Epithelial cell of esophagus (primary cell): ENCODE measurements at places on chromosomes 7 and 10.

DNA sequence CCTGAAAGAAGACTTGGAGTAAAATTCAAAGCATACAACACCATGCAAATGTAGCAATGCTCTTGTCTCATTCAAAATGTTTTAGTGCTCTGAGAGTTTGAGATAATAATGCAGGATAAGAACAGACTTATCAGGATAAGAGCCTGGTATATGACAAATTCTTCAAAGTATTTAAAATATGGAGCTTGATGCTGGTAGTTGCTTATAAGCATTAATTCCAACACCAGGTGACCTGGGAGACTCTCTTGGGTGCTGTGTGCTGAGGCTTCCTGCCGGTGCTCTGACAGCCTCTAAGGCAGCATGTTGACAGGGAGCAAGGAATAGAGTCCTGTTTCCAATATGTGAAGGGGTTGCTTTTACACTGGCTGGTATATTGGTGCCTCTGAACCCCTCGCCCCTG, 34.8 kb upstream of the SLC26A5 start:
- no peak for DNase-seq

GRCh38 chr10:86155054-86155921, 211.3 kb downstream of the GRID1 start:
- DNase-seq, result no peak

- DNase-seq, result no peak
These were observed 114.8 kb upstream of the DIP2C start for GRCh38 chr10:804191-804781.

- DNase-seq, result peak; percentile 28
These were observed 27.7 kb downstream of the PPP2R2D start for GRCh38 chr10:131928248-131929095.

- DNase-seq, result peak; percentile 61
These were observed 69.3 kb downstream of the AP3M1 start for GRCh38 chr10:74081192-74081803.

DNA sequence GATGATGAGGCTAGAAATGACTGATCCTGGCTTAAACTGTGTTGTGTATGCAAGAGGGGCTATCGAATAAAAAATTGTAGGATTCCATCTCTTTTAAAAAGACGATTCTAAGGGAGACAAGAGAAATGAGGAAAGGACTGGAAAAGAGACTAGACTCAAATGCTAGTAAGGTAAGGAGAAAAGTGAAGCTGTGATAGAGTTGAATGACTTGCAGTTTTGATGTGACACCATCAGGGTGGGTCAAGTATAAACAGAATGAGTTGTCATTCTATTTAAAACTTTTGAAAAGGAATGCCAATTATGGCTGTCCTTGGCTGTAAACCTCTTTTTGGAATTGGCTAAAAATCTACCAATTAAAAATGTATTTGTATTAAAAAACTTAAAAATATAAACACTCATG, 184.5 kb upstream of the PHF14 start:
- DNase-seq, result peak; percentile 3

- DNase-seq, result no peak
These were observed 733.2 kb downstream of the INHBA start for GRCh38 chr7:40969641-40970040.

DNA sequence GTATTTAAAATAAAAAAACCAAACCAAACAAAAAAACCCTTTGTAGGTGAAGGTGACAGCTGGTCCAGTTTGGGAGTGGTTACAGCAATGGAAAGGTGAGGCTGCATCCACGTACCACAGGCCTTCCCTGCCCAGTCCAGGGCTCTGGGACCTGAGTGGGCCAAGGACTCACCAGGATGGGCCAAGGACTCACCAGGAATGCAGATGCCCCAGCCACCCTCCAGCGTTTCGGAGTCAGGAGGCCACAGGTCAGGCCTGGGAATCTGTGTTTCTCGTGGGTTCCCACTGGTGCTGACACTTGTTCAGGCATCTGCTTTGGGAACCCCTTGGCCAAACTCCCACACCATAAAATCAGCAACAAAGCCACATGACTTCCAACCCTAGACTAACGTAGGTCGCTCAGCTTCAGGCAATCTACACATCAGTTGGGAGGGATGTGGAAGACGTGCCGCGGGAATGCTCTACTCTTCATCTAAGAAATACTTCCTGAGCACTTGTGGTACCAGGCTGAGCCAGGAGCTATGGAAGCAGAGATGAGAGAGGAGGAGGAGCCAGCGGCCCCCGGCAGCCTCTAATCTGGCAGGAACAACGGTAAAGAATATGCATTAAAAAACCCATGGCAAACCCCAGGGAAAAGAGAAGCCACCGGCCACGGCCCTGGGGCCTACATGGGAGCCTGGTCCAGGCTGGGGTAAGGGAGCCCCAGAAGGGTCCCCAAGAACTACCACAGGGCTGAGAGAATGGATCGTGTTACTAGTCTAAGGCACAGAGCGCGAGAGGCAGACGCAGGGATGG, 473.4 kb downstream of the PTPRN2 start:
- DNase-seq, result no peak

DNA sequence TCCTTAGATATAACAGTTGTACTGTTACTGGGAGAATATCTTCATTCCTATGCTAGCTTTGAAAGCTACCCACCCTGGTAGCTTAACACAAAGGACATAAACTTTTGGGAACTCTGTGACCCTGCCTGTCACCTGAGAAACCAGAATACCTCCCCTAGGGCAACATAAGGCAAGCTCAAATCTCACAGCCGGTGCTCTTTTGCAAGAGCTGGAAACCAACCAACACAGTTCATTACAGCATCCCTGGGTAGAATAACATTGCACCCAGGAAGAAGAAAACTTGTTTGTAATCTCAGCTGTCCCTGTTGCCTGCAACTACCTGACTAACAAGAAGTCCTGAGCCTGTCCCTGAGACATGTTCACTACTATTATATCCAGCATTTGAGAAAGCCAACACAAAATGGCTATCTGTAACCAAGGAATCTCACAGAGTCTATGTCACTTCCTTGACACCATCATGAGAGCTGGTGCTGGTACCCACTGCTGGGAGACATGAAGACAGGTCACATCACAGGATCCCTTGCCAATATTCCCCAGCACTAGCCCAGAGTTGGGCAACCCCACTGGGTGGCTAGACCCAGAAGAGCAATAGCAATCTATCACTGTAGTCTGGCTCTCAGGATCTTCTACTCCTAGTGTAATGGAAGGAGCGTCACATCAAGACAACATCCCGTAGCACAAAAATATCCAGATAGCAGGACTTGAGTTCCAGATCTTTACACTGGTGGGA, 31.3 kb downstream of the AKR1C3 start:
- peak; percentile 47 for DNase-seq

- DNase-seq, result no peak
These were observed 190.9 kb downstream of the VTI1A start for GRCh38 chr10:112637901-112638300.

DNA sequence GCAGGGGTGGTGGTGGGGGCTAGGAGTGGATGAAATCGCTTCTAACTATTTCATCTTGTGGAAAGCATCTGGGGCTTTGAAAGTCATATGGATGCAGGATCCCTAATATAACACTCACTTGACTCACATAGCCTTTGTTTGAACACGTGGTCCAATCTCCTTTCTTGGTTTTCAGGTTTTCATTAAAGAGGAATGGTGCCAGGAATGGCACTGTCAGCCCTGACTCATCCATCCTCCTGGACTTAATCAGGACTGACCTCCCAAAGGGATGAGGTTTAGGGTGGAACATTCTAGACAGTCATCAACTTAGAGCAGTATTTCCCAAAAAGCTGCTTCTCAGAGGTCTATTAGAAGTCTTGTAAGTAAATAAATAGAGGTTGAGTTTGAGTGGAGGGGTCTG, 162.0 kb upstream of the PLXNA4 start:
- DNase-seq, result peak; percentile 90

DNA sequence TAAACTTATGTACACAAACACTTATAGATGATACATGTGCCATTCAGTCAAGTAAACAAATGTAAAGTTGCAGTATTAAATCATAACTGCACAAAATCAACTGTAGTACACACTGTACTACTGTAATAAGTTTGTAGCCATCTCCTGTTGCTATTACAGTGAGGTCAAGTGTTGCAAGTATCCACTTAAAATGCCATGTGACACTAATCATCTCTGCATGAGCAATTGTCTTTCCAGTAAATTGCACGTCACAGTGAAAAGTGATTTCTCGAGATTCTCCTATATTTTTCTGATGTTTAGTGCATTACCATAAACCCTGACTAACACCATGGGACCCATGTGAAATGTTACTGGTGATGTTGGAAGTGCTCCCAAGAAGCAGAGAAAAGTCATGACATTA, 293.3 kb upstream of the SP4 start:
- no peak for DNase-seq

DNA sequence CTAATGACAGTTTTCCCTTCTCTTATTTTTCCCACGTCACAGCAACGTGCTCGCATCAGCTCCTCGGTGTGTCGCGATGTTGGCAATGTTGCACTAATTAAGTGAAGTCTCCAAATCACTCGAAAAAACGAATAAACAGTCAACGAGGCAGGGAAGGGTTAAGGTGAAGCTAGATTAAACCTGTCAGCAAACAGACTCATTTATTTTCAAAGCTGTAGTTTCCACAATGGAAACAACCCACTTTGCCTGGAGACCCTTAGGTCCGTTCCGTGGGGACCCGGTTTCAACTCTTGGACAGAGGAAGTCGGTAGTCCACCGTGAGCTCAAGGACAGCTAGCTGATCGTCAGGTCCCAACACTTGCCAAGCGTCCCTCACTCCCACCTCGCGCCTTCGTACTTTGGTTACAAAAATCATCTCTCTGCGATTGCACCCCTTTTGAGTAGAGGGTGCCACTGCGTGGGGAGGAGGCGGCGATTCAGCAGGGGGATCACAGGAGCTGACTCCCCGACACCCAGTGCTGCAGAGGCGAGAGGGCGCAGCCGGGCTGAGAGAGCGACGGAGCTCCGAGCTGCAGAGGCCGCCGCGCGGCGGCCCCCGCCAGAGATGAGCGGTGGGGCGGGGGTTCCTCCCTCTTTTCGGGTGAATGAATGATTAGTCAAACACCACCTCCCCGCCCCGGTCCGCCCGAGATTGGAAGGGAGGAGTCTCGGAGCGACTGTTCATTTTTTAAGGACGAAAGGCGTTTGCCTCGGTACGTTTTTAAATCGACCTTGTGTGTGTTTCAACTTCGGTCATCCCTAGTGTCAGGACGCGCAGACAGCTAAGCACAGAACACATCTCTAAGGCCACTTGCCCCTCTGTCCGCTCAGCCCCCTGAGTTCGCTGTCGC, 1.3 kb upstream of the BMPER start:
- peak; percentile 47 for DNase-seq

- no peak for DNase-seq
These were observed 22.8 kb upstream of the GPR26 start for GRCh38 chr10:123643315-123643714.
